Left hindlimb (tissue), 1 donor: ENCODE measurements at places on chromosomes 3 and 15.

GRCh38 chr3:16236856-16237393 is 27.8 kb downstream of the DPH3 start:
- no peak for DNase-seq

DNA sequence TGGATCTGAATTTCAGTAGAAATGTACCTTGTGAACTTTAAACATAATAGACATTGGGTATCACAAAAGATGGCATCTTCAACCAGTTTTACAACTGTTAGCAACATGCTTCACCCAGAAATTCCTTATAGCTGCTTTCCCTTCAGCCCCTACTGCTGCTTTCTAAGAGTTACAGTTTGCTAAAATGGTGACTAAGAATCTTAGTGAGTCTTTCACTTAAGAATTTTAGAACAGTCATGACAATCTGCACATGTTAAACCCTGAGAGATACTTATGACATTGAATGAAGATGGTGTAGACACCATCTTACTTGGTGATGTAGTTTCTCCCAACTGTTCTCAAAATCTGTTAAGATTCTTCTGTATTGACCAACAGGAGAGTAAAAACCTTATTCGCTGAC is 129.7 kb upstream of the UBE2E1 start:
- DNase-seq = no peak

- DNase-seq = no peak
Measured at GRCh38 chr3:172224560-172225214, 185.3 kb downstream of the FNDC3B start.

DNA sequence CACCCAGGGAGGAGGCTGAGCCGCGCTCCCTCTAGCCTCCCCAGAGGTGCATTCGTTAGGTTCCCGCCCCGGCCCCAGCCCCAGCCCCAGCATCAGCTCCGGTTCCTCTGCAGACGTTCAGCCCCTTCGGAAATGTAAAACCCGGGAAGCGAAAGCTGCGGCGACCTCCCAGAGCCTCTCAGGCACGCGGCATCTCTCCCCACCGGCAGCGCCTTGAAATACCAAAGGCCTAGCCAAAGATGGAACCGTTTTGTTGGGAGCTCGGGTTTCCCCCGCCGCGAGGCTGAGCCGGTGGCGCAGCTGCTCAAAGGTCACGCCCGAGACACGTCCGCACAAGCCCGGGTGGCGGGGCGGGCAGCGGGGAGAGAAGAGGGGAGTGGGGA is 77.8 kb upstream of the HES1 start:
- DNase-seq = peak; percentile 86

DNA sequence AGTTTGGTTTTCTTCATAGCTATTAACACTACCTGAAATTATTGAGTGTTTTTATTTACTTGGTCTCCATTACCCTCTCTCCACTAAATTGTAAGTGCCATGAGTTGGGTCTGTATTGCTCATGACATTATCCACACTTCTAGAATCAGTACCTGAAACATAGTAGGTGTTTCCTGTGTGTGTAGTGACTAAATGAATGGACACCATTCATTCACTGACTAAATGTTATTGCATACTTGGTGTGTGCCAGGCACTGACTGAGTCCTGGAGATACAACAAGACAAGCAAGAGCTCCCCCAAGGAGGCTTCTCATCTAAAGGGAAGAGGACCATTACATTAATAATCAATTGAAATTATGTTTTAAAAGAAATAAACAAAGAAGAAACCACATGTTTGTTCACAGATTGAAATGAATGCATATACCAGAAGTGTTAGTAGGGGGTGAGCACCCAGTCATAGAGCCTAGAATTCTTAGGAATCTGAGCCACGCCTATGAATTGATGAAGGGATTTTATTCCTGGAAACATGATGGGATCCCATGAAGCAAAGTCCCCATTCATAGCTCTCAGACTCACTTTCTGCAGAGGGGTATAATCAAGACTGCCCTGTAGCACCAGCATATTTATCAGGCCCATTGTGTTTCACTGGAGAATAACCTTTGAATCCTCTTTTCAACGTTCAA is 31.7 kb upstream of the ATOSA start:
- no peak for DNase-seq

- DNase-seq = peak; percentile 92
Measured at GRCh38 chr3:25427942-25428788, at the start of gene RARB. Gene RARB (plus strand): TSS chr3:25428263. CDS start chr3:25428732, 469 bp downstream.

DNA sequence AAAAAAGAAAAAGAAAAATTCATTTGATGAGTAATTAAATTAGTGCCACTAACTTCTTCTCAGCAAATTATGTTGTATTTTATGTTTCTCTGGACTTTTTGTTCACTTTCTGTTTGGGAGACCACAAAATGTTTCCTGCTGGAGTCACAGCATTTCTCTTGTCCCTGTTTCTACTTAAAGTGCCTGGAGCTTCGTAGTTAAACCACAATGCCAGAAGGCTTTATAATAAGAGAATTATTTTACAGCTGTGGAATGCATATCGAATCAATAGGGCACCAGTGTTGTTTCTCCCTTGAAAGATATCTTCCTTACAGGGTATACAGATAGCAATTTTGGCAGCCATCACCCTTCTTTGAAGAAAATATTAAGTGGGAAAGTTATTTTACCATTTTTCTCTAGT is 3.2 kb downstream of the DTWD1 start:
- no peak for DNase-seq

DNA sequence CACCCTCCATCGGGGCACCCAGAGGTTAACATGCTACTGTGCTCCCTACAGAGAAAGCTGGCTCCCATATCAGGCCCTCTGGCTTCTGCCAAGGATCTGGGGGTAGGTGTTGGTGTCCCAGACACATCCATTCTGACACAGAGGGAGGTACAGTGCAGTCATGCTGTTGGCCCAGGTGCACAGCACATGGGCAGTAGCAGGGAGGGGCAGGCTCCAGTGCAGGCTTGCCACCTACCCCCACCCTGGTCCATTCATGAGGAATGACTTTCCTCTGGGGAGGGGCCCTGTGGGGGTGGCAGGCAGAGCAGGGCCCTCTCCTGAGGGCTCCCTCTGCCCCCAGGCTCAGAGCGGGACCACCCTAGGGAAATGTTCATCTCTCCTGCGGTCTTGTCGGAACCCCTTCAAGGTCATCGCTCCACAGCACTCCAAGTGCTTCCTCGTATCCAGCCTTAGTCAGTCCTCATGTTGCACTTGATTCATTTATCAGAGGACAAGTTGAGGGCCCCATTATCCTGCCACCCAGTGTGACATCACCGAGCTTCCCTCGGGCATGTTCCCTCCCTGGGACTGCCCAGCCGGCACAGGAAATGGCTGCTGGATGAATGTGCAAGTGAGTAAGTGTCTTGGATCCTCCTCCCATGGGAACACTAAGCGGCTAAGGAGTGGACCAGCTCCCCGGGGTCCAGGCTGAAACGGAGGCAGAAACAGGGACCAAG is 10.0 kb downstream of the DUSP7 start:
- DNase-seq = no peak

- no peak for DNase-seq
Measured at GRCh38 chr3:62445275-62445674, 71.9 kb upstream of the FEZF2 start.

GRCh38 chr3:180004542-180004941 is 32.2 kb downstream of the PEX5L start:
- DNase-seq = no peak

DNA sequence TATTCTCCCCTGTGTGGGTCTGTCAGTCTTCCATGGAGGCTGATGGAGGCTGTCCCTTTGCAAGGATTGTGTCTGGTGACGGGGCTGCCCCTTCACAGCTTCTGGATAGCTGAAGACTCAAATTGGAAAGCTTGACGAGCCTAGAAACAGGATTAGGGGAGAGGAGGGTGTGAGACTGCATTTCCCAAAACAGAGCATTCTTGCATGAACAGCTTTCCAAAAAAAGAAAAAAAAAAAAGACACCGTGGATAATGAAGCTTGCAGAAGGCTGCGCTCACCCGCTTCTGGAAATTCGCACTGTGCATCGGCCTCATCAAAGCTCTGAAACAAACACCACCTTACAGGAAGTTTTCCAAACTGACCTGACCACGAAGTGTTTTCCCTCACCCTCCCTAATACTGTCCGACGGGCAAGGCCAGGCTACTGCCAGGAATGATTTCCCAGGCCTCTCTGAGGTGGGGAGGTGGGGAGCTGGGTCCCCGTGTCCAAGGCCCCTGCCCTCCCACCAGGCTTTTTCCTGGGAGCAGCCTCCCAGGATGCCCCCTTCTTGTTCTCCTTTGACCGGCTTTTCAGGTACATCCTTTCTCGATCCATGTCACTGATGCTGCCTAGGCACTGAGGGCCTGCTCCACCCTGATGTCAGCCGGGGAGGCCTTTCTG is 24.9 kb upstream of the MUC4 start:
- DNase-seq = no peak

DNA sequence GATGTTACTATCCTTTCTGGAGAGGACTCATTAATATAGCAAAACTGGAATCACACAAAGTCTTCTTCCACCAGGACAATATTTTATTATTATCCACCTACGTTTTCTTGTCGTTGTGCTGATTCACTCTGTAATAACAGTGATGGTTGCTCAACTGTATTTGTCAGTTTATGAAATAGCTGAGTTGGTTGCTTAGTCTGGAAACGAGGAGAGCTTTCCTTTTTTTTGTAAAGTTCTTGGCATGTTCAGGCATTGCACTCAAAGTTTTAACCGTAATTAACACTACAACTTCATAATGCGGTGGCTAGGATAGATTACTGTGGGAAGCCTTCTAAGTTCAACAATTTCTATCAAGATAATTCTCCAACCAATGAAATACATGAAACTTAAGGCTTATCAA is 131.2 kb downstream of the RAP2B start:
- DNase-seq = no peak

DNA sequence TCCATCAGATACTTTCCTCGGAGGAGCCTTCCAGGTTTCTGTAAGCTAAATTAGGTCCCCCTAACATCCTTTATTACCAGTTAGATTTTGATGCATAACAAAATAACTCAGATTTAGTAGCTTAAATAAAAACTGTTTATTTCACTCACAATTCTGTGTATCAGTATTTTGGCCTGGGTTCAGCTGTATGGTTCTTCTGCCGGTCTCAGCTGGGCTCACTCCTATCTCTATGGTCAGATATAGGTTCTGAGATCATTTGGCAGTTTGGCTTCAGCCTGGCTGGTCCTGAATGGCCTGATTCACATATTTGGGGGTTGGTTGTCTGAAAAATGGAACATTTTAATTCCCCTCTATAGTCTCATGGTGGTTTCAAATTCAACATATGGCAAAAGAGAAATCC is 1125.3 kb downstream of the TBL1XR1 start:
- DNase-seq = no peak

DNA sequence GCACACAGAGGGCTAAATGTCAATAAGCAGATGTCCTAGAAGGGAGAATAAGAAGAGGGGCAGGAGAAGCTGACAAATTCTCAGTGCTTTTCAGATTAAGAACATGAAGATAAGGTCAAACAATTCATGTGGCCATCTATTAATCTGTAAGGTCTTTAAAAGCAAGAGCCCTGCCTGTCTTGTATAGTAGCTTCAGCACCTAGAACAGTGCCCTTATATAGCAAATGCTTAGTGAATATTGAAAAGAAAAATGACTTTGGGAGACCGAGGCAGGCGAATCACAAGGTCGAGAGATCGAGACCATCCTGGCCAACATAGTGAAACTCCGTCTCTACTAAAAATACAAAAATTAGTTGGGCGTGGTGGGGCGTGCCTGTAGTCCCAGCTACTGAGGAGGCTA is 18.1 kb downstream of the SNTN start:
- no peak for DNase-seq

- no peak for DNase-seq
Measured at GRCh38 chr3:178474526-178474925, 61.7 kb upstream of the KCNMB2 start.

- DNase-seq = no peak
Measured at GRCh38 chr3:137219801-137220445, 262.1 kb downstream of the IL20RB start.

- no peak for DNase-seq
Measured at GRCh38 chr3:151387842-151388241, 3.3 kb upstream of the P2RY12 start.

- DNase-seq = peak; percentile 80
Measured at GRCh38 chr3:195886181-195887141, 21.9 kb downstream of the TNK2 start.

DNA sequence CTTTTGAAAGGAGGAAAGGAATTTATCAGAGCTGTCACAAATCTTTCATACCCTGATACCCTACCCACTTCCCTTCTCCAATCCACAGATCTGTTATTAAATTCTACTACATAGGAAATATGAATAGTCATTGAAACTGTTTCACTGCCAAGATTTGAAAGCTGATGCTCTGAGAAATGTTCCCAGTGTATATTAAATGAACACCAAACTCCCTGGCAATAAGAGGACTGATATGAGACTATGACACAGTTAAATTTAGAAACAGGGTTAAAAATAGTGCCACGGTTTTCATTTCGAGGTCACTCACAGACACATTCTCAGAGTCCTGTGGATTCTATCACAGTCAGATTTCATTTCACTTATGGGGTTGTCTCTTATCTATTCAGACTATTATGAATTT is 27.2 kb upstream of the GBE1 start:
- DNase-seq = no peak

DNA sequence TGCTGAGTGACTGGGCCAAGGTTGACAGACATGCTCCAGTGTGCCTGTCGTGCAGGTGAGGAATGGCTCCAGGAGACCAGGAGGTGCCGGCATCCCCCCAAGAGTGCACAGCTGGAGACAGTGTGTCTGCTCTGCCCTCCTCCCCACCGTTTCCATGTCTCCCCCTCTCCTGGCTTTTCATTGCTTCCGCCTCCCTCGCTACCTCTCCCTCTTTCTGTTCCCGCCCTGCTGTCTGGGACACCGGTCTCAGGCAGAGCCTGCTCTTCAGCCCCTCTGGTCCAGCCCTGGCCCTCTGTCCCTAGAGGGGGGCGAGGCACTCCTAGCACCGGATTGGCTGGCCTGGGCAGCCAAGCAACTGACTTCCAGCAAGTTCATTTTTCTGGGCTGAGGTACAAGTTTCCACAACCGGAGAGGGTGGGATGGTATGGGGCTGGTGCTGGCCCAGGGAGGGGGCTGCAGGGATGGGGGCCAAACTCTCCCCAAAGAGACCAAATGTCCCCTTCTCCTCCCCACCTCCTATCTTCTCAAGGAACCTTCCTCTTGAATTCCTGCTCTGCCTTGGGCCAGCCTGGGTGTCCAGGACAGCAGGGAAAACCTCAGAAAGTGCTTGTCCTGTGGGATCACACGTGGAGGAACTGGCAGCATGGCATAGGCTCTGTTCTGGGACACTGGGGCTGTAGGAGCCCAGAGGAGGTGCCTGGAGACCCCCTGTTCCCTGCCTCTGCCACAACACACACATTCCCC is 32.6 kb downstream of the PRKCD start:
- peak; percentile 77 for DNase-seq

DNA sequence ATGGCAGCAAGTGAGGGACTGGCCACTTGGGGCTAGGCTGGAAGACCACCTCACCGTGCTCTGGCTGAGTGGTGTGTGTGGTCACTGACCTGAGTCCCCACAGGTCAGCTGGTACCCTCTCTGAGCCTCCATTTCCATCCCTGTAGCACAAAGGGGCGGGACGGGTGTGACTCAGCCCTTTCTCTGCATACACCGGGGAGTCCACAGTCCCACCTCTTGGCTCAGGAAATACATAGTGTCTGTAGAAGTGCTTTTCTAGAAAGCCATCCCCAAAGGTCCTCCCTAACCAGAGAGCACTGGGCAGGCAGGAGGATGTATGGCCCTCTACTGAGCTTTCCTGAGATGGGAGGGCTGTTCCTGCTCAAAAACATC is 27.2 kb downstream of the WNT7A start:
- DNase-seq = no peak

GRCh38 chr15:59541750-59542149 is 69.8 kb upstream of the GCNT3 start:
- DNase-seq = no peak

GRCh38 chr15:89593018-89593417 is 17.7 kb downstream of the TICRR start:
- no peak for DNase-seq
